ENCODE measurements at places on chromosomes 3 and 15. TPM values are rescaled to one million over a fixed set of nuclear protein-coding genes. Genes with fewer than 3 reads are reported as not detected.

DNA sequence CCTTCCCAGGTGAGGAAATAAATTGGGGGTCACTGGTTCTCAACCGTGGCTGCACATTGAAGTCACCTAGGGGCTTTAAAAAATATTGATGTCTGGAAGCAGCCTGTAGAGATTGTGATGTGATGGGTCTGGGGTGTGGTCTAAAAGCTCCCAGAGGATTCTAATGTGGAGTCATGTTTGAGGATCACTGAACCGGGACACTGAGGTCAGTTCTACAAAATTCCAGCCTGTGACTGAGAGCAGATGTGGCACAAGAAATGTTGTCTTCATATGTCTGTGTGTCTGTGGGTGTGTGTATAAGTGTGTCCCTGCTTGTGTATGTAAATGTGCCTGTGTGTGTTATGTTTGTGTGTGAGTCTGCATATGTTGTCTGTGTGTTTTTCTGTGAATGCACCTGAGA lies 79.9 kb downstream of the TLE3 start:
- H3K27me3 ChIP-seq = peaks cover 64% of the 10 kb centered on the region
- no peak overlapping the region for H3K27ac ChIP-seq
- H3K4me1 ChIP-seq = no peaks in the 10 kb centered on the region
- no peaks in the 10 kb centered on the region for H3K36me3 ChIP-seq

DNA sequence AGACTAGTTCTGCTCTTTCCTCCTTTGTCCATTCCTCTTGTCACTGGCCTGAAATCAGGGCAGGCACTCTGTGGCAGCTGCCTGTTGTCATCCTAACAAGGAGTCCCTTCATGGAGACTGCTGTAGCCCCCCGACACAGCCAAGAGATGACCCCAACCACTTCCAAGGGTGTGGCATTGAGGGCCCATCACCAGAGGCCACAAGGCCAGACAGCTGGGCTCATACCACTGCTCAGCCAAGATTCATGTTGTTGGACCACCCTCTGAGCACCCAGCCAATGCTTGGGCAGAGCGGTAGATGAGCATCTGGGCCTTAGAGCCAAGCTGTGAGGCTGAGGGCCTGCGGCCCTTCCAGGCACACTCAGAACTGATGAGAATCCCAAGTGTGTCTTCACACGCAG lies 85.4 kb downstream of the EPHB1 start:
- no peak for DNase-seq
- no peaks in the 10 kb centered on the region for H3K36me3 ChIP-seq
- no peak overlapping the region for H3K4me3 ChIP-seq

DNA sequence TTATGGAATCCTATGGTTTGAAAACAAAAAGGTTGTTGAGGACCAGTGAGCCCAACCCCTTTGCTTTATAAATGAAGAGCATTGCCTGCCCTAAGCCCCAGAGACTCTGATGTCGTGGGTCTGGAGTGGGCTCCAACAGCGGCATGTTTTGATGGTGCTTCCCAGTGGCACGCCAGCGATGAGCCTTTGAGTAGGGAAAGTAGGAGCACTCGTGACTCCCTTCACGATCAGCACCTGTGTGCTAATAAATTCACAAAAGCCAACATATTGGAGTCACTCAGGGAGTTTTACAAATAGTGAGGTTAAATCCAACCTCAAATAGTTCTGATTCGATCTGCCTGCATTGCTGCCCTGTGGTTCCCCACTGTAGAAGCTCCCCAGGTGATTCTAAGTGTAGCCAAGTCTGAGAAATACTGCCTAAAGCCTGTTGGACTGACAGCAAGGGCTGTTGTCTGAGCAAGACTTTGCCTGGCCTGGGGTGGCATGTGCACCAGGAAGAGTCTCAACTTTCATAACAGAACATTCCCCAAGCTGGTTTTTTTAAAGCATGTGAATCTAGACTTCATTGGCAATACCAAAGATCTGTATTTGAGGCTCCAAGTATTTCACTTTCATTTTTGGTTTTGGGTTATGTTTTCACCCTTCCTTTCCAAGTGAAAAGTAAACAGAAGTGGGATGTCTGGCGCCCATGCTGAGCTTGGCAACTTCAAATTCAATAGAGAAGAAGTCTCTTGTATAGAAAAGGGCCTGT lies 9.9 kb downstream of the CCR5 start:
- H3K4me1 ChIP-seq = peaks cover 10% of the 10 kb centered on the region
- H3K36me3 ChIP-seq = no peaks in the 10 kb centered on the region
- peak overlapping the region; percentile 51 for H3K27ac ChIP-seq
- H3K4me3 ChIP-seq = no peak overlapping the region

GRCh38 chr3:184690192-184690883 lies 21.5 kb downstream of the MAGEF1 start:
- no peak for DNase-seq
- no peaks in the 10 kb centered on the region for H3K36me3 ChIP-seq
- peaks cover 86% of the 10 kb centered on the region for H3K4me1 ChIP-seq
- no peaks in the 10 kb centered on the region for H3K27me3 ChIP-seq
- H3K4me3 ChIP-seq = no peak overlapping the region

DNA sequence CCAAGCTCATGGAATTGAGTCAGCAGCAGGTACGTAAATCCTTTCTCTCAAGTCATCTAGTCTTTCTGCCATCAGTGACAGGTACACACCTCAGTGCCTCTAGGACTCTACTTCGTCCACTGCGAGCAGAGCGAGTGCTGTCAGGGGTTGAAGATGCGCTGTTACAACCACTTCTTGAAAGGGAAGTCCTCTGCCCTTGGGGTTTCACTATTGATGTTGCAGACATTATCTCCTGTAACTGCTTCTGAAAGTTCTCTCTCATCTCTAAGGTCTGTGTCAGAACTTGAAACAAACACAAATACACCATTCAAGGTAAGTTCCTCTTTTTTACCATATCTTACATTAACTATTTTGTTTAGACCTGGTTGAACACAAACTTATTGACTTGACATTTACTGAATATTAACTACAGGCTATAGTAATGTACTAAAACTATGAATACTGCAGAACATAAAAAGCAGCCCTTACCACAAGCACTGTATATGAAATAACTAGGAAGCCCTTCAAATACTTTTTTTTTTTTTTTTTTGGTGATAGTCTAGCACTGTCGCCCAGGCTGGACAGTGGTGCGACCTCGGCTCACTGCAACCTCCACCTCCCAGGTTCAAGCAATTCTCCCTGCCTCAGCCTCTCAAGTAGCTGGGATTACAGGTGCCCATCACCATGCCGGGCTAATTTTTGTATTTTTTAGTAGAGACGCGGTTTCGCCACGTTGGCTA lies 41.5 kb downstream of the TOPBP1 start:
- no peaks in the 10 kb centered on the region for H3K4me1 ChIP-seq
- H3K36me3 ChIP-seq = peaks cover 42% of the 10 kb centered on the region
- H3K4me3 ChIP-seq = no peak overlapping the region
- no peaks in the 10 kb centered on the region for H3K27me3 ChIP-seq
- no peak for DNase-seq

- no peak for DNase-seq
- H3K4me3 ChIP-seq = no peak overlapping the region
- no peaks in the 10 kb centered on the region for H3K36me3 ChIP-seq
- no peaks in the 10 kb centered on the region for H3K4me1 ChIP-seq
- H3K27me3 ChIP-seq = no peaks in the 10 kb centered on the region
These were observed 298.5 kb downstream of the IGSF11 start for GRCh38 chr3:118736107-118736506.

GRCh38 chr3:71779674-71780377 lies 5.1 kb downstream of the PROK2 start:
- DNase-seq = no peak
- no peak overlapping the region for H3K27ac ChIP-seq

- peaks cover 14% of the 10 kb centered on the region for H3K36me3 ChIP-seq
- peaks cover 10% of the 10 kb centered on the region for H3K4me1 ChIP-seq
- no peak for DNase-seq
- no peaks in the 10 kb centered on the region for H3K27me3 ChIP-seq
These were observed 50.6 kb downstream of the CMTM6 start for GRCh38 chr3:32452009-32452408.

DNA sequence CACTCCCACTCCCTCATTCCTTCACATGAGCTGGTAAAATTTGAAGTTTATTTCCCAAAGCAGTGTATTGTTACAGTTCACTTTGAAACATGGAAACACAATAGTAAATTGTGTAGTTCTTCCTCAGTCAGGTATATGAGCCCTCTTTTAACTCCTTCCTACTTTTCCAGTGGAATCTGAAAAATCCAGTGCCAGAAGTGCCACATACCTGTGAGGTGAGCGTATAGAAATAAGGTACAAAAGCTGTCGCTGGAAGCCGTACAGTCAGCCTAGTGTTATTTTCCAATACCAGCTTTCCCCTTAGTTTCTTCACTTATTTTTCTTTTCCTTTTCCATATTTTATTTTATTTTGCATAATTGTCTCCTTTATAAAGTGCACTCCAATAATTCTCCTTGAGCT lies 81.7 kb upstream of the CADM2 start:
- H3K27ac ChIP-seq = no peak overlapping the region
- no peak overlapping the region for H3K4me3 ChIP-seq
- DNase-seq = no peak
- no peaks in the 10 kb centered on the region for H3K27me3 ChIP-seq

GRCh38 chr3:14988988-14989394 lies 41.6 kb downstream of the NR2C2 start:
- peaks cover 25% of the 10 kb centered on the region for H3K4me1 ChIP-seq
- DNase-seq = no peak
- no peak overlapping the region for H3K27ac ChIP-seq
- H3K27me3 ChIP-seq = no peaks in the 10 kb centered on the region

GRCh38 chr3:95029644-95030043 lies 966.8 kb downstream of the NSUN3 start:
- peaks cover 5% of the 10 kb centered on the region for H3K27me3 ChIP-seq
- DNase-seq = no peak
- no peaks in the 10 kb centered on the region for H3K36me3 ChIP-seq

GRCh38 chr3:11288786-11289637 lies 16.8 kb downstream of the ATG7 start:
- H3K36me3 ChIP-seq = peaks cover 3% of the 10 kb centered on the region
- H3K27me3 ChIP-seq = no peaks in the 10 kb centered on the region
- H3K27ac ChIP-seq = peak overlapping the region; percentile 96
- peak overlapping the region; percentile 2 for H3K4me3 ChIP-seq

GRCh38 chr15:75725006-75725718 lies 12.5 kb upstream of the CSPG4 start:
- H3K4me1 ChIP-seq = peaks cover 17% of the 10 kb centered on the region
- H3K27me3 ChIP-seq = no peaks in the 10 kb centered on the region
- H3K4me3 ChIP-seq = no peak overlapping the region
- no peaks in the 10 kb centered on the region for H3K36me3 ChIP-seq
- DNase-seq = no peak

DNA sequence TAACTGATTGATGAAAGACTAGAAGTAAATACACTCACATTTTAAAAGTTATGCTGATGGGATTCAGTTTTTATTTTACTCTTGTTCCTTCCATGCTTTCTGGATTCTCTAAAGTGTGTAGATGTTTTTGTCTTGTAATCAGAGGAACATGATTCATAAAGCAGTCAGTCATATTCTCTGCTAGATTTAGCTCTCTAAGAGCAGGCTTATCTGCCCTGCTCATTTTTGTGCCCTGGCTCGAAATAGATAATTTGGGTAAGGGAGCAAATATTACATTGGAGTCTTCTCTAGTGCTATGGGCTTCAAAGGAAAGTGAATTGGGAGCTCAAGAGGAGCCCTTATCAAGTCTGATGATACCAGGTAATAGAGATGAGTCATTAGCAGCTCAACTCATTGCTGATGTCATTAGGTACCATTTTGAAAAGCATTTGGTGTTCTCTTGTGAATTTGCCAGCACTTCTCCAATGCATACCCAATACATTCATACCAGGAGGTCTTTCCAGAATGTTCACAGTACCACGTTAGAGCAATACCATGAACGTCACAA lies 27.7 kb downstream of the SACM1L start:
- DNase-seq = no peak
- H3K4me1 ChIP-seq = peaks cover 17% of the 10 kb centered on the region
- H3K27ac ChIP-seq = no peak overlapping the region
- peaks cover 42% of the 10 kb centered on the region for H3K36me3 ChIP-seq
- H3K27me3 ChIP-seq = no peaks in the 10 kb centered on the region

GRCh38 chr15:44468709-44469385 lies 41.4 kb downstream of the CTDSPL2 start:
- peak overlapping the region; percentile 15 for H3K27ac ChIP-seq
- no peaks in the 10 kb centered on the region for H3K27me3 ChIP-seq
- H3K36me3 ChIP-seq = peaks cover 26% of the 10 kb centered on the region
- DNase-seq = no peak
- no peaks in the 10 kb centered on the region for H3K4me1 ChIP-seq

DNA sequence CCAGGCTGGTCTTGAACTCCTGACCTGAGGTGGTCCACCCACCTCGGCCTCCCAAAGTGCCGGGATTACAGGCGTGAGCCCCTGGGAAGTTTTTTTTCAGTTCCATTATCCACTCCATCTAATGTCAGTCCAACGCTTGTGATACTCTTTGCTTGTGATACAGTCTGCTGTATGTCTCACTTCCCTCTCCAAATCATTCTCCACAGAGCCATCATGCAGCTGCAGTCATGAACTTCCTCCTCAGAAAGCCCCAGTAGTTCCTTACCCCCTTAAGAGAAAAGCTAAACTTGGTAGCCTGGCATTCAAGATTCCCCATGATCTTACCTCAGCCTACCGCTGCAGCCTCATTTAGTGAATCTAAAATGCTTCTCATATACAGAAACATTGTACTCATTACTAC lies 2.3 kb downstream of the ARPC4 start:
- peak overlapping the region; percentile 22 for H3K4me3 ChIP-seq
- H3K27me3 ChIP-seq = no peaks in the 10 kb centered on the region

- DNase-seq = no peak
- H3K27ac ChIP-seq = no peak overlapping the region
- peaks cover 4% of the 10 kb centered on the region for H3K27me3 ChIP-seq
- no peaks in the 10 kb centered on the region for H3K36me3 ChIP-seq
These were observed 533.9 kb downstream of the TBL1XR1 start for GRCh38 chr3:176663387-176663786.

DNA sequence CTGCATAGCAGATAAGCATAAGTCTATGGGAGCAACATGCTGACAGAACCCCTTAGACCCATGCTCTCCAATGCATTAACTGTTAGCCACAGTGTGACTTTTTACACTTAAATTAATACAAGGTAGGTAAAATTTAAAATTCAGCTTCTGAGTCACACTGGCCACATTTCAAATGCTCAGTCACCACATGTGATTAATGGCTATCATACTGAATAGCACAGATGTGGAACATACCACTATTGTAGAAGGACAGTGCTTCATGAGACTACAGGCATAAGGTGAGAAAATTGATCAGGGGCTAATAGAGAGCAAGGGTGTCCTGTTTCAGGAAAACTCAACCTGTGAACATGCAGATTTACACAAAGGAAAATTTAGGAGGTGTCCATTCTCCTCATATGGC lies 357.0 kb upstream of the SEMA6D start:
- H3K36me3 ChIP-seq = no peaks in the 10 kb centered on the region
- no peak overlapping the region for H3K27ac ChIP-seq
- H3K4me1 ChIP-seq = peaks cover 3% of the 10 kb centered on the region

GPR149 gene
- not detected for total RNA-seq

ROPN1B gene
- not detected for total RNA-seq

SOX14 gene
- total RNA-seq = not detected

NR1I2 gene
- total RNA-seq = not detected

NME9 gene
- not detected for total RNA-seq

INSYN1 gene
- 8.0 TPM for total RNA-seq

ZNF148 gene
- total RNA-seq = 46.2 TPM

LRRC34 gene
- 1.5 TPM for total RNA-seq

REC114 gene
- not detected for total RNA-seq
